Neural crest cell (in vitro differentiated cells): ENCODE measurements at places on chromosomes 1 and 21.

- no peak overlapping the region for H3K4me3 ChIP-seq
- H3K27me3 ChIP-seq, result no peaks in the 10 kb centered on the region
- DNase-seq, result no peak
These were observed 14.4 kb upstream of the AKR1A1 start for GRCh38 chr1:45535988-45536766.

DNA sequence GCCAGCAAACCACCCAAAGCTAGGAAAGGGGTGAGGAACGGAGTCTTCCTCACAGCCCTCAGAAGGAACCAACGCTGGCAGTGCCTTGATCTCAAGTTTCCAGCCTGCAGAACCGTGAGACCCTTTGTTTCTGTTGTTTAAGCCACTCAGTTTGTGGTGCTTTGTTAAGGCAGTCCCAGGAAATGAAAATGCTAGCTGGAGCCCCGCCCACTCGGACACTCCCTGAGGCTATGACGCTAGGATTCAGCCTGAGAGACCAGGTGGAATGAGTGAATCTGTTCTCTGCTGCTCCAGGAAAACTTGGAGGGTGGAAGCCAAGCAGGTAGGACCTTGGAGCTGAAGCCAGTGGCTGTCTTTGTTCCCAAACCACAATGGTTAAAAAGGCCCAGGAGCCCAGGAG is 196.5 kb upstream of the POU3F1 start:
- peaks cover 57% of the 10 kb centered on the region for H3K27me3 ChIP-seq
- H3K27ac ChIP-seq, result no peak overlapping the region
- H3K4me3 ChIP-seq, result no peak overlapping the region
- peaks cover 49% of the 10 kb centered on the region for H3K4me1 ChIP-seq
- no peak for DNase-seq

DNA sequence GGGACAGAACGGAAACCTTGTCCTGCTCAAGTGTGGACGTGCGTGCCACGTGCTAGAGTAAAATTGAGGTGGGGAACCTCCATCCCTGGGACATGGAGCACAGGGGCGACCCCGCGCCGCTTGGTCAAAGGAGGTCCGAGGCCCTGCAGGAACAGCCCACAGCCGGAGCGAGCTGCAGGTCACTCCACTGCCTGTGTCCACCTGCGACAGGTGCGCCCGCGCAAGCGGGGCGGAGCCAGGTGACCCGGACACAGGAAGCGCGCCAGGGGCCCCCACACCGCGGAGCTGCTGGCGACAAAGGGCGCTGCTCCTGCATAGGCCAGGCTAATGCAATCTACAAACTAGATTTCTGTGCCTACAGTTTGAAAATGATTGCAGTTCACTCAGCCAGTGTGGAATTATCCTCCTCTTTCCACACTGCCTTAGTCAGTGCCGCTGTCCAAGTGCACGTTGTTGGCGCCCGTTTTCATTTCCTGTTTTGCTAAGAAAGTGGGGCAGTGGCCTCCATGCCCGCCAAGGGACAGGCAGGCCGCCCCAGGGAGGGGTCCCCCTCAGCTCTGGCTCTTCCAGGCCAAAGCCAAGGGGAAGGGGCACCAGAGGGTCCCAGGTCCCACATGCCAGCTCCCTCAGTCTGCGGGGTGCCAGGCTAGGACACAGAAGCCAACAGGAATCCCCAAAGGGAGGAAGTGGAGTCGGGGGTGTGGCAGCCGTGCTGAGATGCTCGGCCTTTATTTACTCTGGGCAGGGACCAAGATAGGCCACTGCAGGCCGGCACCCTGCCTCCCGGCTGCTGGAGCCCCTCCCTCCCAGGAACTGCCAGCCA is 4.3 kb upstream of the NADK start:
- peaks cover 31% of the 10 kb centered on the region for H3K4me1 ChIP-seq
- H3K36me3 ChIP-seq, result peaks cover 14% of the 10 kb centered on the region
- DNase-seq, result no peak

DNA sequence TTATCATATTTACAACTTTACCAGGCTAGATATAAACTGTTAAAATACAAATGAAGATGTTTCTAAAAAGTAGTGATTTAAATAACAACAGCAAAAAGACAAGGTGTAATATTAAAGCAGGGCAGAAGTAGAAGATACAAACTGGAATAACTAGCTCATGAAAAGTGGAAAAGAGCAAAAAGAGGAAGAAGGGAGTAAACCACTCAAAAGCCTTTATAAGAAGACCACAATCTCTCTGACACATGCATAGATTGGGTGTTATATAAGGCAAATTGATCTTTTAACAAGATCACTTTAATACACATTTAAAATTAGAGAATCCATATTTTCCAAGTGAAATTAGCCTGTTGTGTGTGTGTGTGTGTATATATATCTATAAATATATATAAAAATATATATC is 5.0 kb downstream of the DENND1B start:
- H3K4me3 ChIP-seq, result no peak overlapping the region
- H3K27me3 ChIP-seq, result no peaks in the 10 kb centered on the region
- no peaks in the 10 kb centered on the region for H3K36me3 ChIP-seq
- no peak overlapping the region for H3K27ac ChIP-seq
- H3K4me1 ChIP-seq, result peaks cover 18% of the 10 kb centered on the region

- H3K27ac ChIP-seq, result no peak overlapping the region
- DNase-seq, result no peak
- H3K36me3 ChIP-seq, result no peaks in the 10 kb centered on the region
- no peak overlapping the region for H3K4me3 ChIP-seq
- peaks cover 22% of the 10 kb centered on the region for H3K4me1 ChIP-seq
These were observed 6.8 kb downstream of the HCRTR1 start for GRCh38 chr1:31624309-31624708.
